GM12864 (cell line): ENCODE measurements at places on chromosomes 2 and 18.
A peak's percentile ranks its signal among the peaks of the same experiment; 100 is the strongest.

DNA sequence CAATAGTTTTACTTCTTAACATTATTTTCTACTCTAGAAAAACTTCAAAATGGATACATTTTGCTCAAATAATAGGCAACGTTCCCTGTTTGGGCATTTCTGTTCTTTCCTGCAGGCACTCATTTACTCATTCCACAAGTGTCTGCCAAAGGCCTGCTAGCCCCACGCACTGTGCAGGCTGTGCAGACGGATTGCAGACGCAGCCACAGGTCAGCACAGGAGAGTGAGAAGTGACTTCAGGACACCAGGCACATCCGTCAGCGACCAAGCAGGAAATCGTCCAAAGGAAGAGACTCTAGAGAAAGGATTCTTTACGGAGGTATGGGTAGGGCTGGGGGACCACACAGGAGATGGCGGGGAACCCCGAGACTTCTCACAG lies 103.0 kb upstream of the AGAP1 start:
- no peak for DNase-seq

DNA sequence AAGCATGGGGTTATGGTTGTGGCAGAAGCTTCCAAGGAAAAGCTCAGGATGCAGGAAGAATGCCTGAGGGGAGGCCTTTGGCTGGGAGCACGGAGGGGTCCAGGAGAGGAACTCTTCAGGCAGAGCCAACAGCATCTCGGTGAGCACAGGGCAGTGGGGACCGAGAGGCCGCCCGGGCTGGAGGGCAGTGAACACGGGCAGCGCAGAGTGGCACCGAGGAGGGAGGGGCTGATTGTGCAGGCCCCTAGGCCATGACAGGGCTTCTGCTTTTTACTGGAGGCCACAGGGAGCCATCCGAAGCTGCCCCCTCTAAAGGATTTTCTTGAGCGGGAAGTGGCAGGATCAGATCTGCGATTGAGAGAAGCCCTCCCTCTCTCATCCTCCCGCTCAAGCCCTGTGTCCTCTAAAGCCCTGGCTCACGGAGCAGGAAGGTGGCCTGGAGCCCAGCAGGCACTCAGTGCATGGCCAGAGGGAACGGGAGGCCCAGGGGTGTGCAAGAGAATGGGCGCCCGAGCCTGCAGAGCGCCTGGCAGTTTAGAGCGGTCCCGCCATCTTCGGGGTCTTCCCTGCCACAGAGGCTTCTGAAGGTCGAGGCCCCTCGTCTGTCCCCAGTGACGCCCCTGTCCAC lies 110.0 kb upstream of the STON1 start:
- DNase-seq, result no peak

- DNase-seq, result no peak
These were observed 15.9 kb downstream of the LTBP1 start for GRCh38 chr2:32962690-32963089.

DNA sequence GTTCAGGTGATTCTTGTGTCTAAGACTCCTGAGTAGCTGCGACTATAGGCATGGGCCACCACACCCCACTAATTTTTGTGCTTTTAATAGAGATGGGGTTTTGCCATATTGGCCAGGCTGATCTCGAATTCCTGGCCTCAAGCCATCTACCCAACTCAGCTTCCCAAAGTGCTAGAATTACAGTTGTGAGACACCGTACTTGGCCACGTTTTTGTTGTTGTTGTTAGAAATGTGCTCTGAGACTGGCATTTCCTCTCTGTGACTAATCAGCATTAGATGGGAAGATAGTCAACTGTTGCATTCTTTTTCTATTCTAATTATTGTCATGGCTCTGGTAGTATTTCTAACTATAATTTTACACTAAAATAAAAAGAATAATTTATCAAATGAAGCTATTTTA lies 191.7 kb downstream of the CAMKMT start:
- DNase-seq, result no peak

DNA sequence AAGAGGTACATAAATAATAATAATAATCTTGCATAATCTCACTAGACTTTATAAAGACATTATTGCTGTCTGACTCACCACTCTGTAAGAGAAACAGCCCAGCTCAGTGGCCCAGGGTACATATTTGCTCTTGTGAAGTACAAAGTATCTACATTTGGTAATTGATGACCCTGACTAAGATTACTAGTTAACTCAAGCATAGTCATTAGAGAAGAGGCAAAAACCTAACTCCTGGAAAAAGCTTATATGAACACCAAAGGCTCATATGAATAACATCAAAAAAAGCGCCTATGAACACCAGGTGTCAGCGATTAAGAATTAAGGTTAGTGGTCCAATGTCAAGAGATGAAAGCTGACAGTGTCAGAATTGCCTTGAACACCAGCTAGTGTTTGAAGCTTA lies 38.4 kb downstream of the RAD51AP2 start:
- DNase-seq, result no peak

- DNase-seq, result peak; percentile 50
These were observed 151.0 kb upstream of the NDUFV2 start for GRCh38 chr18:8951491-8951890.

GRCh38 chr2:5391362-5391761 lies 300.8 kb upstream of the SOX11 start:
- no peak for DNase-seq

DNA sequence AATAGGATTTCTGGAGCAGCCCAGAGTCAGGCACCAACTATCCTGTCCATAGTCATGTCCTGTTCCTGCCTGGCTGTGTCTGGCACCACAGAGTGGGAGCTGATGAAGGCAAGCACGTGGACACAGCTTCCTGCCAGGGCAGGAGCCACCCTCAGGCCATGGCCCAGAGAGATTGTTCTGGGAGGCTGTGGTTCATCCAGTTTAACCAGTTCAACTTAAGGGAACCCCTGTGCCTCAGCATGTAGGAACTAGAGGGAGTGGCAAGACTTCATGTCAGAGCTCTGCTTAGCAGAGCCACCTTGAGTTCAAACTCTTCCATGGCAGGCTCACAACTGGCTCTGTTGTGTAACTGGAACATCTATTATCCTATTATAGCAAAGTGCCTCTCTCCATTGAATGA lies 73.2 kb upstream of the NCKAP5 start:
- DNase-seq, result no peak
